ENCODE measurements at places on chromosomes 5 and 9.

GRCh38 chr9:109903515-109904138 is 123.6 kb downstream of the PALM2AKAP2 start:
- peak; percentile 15 for DNase-seq

DNA sequence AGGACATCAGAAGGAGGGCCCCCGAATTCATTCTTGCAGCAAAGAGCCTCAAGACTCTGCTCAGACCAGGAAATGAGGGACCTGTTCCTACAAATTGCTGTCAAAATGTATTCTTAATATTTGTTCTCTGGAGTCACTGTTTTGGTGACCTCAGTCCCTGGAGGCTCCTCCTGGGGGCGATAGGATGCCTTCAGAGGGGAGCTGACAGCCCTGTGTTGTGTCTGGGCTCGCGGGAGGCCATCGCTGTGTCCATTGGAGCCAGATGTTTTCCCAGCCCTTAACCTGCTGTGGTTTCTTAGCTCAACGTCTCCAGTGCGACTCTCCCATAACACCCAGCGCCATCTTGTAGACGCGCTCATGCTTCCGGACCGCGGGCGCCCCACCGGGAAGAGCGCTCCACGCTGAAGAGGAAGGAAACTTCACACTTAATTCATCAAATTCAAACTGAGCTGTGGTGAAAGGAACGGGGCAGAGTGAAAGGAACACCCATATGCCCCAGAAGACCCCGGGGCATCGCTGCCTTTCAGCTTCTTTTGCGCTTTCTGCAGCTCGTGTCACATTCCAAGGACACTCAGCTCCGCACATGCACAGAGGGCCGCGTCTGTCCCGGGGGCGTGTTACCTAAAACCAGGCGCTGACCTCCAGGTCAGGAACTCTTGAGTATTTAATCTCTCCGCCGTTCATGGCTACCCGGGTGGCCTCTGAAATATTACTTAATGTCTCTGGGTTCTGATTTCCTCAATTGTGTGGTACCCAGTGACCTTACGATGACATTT is 112.3 kb upstream of the GDNF start:
- no peak for DNase-seq

DNA sequence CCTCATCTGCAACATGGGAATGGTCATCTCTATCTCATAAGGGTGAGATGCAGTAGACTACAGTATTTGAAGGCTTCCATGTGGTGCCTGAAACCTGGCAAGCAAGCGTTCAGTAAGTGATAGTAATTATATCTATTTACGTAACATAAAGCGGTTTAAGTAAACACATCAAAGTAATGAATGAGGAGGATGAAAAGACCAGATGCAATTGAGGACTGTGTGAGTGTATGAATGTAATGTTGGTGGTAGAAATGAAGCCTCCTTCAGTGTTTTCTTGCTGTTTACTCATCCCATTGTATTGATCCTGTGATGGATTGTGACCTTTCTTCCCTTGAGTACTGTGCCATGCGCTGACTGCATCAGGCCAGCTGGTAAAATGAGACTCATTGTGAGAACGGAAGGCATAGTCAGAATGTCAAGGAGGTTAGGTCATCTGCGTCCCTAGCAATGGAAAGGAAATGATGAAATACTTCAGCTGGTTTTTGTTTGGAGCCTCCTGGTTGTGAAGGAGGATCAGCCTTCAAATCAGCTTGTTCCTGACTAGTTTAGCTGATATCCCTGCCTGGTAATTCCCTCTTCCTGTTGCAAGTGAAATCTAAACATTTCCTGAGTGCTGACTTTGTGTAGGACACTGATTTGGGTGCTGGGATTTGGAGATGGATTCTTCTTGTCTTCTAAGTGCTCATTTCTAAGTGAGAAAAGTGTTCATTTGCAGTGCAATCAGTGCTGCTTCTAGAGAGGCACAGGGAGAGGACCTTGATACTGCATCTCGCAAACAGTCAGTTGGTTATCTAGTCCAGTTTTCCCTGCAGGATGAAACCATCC is 35.6 kb downstream of the TNFSF8 start:
- no peak for DNase-seq

- no peak for DNase-seq
Observed at GRCh38 chr5:74095871-74096270, 469.9 kb downstream of the ARHGEF28 start.
